Hippocampal formation (tissue), 2 donors: ENCODE measurements at places on chromosomes 6 and 20.

DNA sequence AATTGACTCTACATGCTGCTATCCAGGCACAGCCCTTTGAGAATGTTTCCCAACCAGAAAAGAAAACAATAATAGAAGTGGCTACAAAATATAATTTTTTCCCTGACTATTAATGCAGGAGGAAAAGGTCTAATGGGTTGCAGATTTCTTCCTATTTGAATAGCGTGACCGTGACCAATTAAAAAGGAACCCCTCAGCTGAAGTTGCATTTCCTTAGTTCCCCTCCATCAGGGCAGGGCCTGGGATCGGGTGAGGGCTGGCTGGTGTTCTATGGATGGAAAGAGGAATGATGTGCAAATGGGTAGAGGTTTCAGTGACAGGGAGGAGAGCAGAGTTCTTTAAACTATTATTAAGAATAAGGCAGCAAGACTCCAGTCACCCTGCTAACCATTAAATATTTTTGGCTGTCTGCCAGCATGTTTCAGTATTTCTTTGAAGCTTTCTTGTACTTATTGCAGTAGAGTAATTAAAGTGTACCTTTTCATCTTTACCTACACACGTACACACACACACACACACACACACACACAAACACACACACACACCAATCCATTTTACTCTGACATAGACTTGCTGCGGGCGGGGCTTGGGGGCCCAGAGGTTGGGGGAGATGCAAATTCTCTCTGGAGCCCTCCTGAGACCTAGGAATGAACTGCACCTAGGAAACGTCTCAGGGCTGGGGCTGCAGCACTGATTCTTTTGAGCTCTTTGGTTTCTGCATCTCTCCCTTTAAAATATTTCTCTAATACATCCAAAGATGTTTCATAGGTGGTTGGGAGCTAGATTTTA is 154.8 kb upstream of the SLC35B3 start:
- no peak for DNase-seq

DNA sequence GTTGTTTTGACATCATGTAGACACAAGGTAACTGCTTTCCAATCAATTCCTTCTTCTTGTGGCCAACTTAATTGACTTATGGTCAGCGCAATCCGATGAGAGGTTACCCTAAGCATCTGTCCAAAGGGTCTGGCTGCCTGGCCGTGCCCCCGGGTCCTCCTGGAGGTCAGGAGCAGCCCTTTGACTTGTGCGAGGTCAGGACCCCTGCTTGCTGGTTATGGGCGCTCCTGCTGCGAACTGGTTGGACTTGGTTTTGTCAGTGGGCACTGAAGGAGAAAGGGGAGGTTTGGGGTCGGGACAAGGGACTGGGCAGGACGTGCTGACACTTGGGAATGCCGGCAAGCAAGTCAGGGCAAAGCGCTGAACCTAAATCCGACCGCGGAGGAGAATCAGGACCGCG is 215.6 kb downstream of the QKI start:
- no peak for DNase-seq

DNA sequence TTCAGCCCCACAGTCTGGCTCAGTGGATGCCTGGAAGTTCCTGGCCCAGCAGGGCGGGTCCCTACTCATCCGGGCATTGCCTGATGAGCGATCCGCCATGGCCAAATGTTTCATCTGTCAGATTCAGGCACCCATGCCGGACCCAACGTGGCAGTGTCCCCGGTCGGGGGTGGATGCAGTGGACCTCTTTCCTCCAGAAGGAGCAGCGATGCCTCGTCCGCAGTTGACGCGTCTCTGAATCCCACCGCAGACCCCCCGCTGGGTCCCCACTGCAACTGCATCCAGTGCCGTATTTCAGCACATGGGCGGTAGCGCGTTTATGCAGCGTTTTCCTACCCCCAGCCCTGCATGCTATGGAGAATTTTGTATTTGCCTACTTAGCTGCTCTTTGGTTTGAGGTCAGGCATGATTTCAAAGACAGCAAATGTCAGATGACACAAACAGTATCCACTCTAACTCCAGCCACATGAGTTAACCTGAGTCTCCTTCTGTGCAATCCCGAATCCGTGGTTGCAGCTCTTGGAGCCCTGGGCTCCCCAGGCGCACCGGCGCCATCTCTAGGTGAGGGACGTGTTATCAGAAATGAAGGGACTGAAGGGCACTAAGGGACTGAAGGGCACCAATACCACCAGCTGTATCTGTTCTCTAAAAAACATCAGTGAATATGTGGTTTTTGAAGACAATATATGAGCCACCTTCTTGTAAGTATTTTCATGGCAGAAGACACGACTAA is 72.6 kb upstream of the THBS2 start:
- peak; percentile 24 for DNase-seq

- no peak for DNase-seq
Measured at GRCh38 chr6:4474810-4475209, 301.4 kb upstream of the CDYL start.

GRCh38 chr6:548517-548916 is 108.4 kb downstream of the HUS1B start:
- no peak for DNase-seq

- DNase-seq = no peak
Measured at GRCh38 chr20:49395183-49395582, 87.3 kb downstream of the KCNB1 start.

DNA sequence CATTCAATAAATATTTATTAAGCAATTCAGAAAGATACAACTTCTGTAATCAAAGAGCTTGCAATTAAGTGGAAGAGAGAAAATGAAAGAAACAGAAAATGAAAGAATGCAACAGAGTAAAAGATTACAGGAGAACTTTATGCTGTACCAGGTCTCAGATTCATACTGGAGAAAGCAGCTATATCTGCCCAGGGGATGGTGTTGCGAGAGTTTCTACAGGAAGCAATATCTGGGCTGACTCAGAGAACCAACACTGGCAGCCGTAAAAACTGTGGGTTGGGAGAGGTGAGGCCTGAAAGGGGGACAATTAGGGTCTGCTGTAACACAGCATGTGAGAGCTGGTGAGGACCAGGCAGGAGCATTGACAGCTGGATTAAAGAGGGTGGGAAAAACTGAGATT is 256.7 kb upstream of the TCF21 start:
- DNase-seq = no peak

DNA sequence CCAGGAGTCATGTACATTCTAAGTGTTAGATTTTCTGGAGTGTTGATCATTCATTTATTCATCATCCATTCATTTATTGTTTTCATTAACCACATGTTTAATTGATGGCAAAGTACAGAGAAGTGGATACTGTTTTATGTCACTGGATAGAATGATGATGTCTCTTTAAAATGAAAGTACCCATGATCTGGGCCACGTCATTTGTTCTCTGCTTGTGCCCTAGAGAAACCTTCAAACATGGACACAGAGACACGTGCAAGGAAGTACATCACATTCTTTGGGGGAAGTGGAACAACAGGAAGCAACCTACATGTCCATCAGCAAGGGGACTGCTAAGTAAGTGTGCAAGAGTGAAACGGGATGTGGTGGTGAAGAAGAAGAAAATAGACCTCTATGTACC is 75.8 kb upstream of the TSHZ2 start:
- DNase-seq = no peak

GRCh38 chr6:41818271-41819054 is 31.0 kb downstream of the TOMM6 start:
- no peak for DNase-seq

- DNase-seq = no peak
Measured at GRCh38 chr20:4435225-4435624, 286.5 kb upstream of the PRND start.

- DNase-seq = no peak
Measured at GRCh38 chr20:49740807-49741206, 27.1 kb upstream of the B4GALT5 start.

DNA sequence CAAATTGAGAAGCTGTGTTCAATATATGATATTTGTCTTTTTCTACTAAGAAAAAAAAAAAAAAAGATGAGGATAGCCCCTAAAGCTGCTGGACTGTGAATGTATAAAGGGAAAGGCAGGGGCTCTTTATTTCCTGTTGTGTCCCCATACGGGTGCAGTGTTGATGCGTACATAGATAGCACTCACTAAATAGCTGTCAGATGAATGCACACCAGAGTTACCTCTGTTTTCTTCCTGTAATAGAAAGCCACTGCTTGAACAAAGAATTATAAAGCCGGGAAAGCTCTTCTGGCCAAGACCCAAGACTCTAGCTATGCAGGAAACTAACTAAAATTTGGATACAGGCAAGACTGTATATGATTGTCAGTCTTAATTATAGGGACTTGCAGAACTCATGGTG is 260.0 kb downstream of the FARS2 start:
- DNase-seq = no peak

GRCh38 chr6:51913265-51913664 is 174.1 kb downstream of the PKHD1 start:
- DNase-seq = no peak

DNA sequence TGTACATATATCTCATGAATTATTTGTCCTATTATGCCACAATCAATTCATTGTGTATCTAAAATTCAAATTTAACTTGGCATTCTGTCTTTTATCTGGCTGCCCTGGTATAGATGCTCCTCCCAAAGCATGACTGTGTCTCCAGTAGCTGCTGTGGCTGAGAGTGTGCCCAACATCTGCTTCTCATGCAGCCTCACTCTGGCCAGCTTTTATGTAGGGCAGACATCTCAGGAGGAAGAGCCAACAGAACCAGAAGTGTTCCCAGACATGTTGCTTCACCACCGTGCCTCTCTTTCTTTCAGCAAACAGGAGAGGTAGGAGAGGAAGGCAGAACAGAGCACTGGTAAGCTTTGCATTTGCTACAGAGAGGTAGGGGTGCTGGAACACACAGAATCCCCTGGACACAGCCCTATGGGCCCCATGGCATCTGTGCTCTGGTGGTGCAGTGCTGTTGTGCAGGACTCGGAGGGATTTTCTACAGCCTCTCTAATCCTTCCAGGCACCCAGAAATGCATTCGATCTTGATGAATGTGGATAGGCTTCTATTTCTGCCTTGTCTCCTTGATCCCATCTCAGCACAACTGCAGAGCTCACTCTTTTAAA is 637.1 kb downstream of the UTRN start:
- DNase-seq = no peak

GRCh38 chr6:141152951-141153350 is 979.8 kb upstream of the GJE1 start:
- DNase-seq = no peak

DNA sequence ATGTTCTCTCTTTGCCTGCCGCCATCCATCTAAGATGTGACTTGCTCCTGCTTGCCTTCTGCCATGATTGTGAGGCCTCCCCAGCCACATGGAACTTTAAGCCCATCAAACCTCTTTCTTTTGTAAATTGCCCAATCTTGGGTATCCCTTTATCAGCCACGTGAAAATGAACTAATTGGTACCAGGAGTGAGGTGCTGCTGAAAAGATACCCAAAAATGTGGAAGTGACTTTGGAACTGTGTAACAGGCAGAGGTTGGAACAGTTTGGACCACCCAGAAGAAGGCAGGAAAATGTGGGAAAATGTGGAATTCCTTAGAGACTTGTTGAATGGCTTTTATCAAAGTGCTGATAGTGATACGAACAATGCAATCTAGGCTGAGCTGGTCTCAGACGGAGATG is 694.9 kb downstream of the FRK start:
- DNase-seq = no peak

- no peak for DNase-seq
Measured at GRCh38 chr6:3151691-3152090, 5.7 kb downstream of the TUBB2A start.

DNA sequence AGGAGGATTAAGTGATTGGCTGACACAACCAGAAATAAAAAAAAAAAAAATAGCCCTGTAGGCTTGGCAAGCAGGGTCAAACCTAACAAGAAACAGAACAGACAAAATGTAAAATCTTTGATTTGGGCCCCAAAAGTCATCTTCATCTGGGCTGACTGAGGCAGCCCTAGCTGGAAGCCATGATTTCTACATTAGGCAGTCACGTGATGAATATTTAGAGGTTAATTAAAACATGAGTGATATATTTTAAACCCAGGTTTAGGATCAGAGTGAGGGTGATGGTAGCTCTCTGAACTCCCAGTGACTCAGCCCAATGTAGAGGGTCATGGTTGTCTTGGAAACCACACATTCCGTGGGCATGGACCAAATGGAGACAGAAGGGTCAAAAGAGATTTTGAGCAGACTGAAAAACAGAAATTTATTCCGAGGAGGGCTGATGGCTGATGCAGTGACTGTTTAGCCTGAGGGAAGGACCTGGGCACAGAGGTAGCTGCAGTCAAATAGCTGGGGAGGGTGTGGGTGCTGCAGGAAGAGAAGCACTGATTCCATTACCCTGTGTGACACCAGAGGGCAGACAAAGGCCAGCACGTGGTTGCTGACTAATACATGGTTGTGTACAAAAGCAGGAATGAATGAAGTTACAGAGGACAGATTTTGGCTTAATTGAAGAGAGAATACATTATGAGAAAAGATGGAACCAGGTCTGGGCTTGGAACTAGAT is 573.1 kb upstream of the CHD6 start:
- DNase-seq = no peak

GRCh38 chr6:36633915-36634314 is 39.8 kb downstream of the SRSF3 start:
- DNase-seq = no peak

GRCh38 chr20:17594443-17594842 is 24.6 kb downstream of the DSTN start:
- DNase-seq = no peak

DNA sequence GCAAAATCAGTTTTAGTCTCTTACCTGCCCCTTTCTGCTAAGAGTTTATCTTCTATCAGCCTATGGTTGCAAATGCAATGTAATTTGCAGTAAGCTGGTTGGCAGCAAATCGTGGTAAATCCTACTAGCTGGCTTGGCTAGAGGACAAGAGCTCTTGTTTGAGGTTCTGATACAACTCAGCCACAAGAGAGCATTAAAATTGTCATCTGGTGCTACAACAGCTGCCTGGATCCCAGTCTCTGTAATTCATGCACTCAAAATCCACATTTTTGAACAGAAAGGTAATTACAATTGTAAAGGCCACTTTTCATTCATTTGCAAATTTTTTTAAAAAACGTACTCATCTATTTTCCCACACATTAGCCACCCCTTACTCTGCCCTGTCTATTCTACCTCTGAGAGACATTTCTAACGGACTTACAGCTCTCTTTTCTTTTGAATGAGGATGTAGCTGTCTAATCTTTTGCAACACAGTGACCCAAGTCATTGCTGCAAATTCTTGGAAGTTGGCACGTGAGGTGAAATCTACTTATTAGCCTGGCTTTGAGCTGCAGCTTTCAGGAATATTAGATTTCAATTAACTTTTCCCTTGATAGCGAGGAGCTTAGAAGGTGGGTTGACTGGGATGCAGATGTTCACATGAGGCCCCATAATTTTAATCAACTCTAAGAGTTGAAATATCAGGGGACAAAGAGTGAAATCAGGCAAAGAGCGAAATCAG is 54.0 kb upstream of the FAM184A start:
- DNase-seq = no peak

DNA sequence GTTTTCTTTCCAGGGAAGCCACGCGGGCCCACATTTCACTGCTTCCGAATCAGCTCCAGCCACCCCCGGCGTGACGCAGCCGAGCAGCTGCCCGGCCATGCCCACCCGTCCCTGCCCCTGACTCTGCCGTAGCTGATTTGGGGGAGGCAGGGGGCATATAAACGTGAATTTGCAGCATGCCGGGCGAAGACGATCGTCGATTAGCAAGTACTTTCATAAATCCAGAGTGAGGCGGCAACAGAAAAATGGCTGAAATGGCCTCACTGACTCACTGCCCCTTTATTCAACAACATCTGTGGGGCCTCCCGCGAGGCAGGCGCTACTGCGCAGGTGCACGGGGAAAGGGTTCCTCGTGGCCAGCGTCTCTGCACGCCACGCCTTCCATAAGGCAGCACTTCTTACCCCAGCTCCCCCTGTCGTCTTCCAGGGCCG is 118.0 kb downstream of the DLL1 start:
- no peak for DNase-seq
